AG08395 (cell line): ENCODE measurements at places on chromosomes 7 and 10.

DNA sequence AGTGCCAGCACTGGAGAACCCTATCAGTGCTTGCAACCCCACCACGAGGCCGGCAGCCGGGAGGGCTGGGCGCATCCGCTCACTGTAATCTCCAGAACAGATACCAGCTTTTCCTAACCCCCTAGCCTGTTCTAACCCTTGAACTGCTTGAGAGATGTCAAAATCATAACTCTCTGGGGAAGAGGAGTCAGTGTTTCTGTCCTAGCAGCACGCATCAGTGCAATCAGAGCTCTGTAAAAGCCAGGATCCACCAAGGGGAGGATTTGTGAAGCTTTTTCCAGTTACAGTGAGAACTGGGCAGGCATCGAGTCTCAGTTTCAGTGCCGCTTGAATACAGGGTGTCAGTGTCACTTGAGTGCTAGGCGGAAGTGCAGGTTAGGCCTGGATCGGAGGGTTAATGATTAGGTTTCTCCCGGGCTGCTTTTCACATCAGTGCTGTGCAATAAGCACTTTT lies 104.5 kb upstream of the INSYN2A start:
- DNase-seq = no peak

DNA sequence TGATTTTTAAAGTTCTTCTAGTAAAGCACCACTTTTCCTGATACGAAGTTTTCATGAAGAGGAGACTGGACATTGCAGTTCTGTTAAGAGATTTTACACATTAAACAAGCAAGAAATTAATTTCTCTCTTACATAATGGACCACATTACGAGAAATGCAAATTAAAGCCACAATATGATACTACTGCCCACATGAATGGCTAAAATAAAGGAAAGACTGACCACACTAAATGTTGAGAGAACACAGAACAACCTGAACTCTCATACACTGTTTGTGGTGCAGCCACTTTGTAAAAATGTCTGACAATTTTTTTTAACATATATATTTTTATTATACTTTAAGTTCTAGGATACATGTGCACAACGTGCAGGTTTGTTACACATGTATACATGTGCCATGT lies 44.0 kb upstream of the HERPUD2 start:
- no peak for DNase-seq

GRCh38 chr10:109071539-109071938 lies 851.8 kb downstream of the XPNPEP1 start:
- no peak for DNase-seq

- no peak for DNase-seq
These were observed 27.8 kb downstream of the NHLRC2 start for GRCh38 chr10:113882240-113882639.

DNA sequence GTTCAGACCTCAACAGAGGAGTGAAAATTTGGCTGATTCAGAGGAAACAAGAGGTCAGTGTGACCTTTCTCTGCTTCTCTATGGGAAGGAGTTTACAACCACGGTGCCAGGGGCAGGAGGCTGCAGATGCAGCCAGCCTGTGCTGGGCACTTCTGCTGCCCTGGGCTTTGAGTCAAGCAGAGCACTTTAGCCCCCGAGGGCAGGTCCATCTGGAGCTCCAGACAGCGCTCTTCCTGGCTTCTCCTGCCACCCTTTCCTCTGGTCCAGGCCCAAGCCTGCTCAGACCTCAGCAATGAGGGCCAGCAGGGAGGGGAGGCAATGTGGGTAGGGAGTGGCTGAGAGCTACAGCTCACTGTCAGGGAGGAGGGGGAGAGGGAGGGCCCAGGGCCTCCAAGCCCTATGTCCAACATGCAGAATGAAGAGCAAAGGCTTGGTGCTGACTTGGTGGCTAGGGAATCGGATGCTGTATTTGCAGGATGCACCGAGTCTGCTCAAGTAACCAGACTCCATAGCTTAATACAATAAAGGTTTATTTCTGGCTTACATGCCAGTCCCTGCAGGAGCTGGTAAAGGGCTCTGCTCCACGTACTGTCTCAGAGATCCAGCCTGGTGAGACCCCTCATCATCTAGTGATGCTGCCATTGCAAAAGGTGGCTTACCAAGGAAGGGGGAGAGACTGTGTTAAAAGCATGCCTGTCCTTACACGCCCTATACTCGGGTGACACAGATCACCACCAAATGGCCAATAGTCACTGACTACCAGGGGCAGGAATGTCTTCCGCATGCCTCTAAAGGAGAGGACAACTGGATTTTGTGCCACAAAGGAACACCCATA lies 481.6 kb downstream of the RPS24 start:
- peak; percentile 46 for DNase-seq
